ENCODE measurements at places on chromosomes 3 and 15. TPM values are rescaled to one million over a fixed set of nuclear protein-coding genes. Genes with fewer than 3 reads are reported as not detected.
A peak's percentile ranks its signal among the peaks of the same experiment; 100 is the strongest.

DNA sequence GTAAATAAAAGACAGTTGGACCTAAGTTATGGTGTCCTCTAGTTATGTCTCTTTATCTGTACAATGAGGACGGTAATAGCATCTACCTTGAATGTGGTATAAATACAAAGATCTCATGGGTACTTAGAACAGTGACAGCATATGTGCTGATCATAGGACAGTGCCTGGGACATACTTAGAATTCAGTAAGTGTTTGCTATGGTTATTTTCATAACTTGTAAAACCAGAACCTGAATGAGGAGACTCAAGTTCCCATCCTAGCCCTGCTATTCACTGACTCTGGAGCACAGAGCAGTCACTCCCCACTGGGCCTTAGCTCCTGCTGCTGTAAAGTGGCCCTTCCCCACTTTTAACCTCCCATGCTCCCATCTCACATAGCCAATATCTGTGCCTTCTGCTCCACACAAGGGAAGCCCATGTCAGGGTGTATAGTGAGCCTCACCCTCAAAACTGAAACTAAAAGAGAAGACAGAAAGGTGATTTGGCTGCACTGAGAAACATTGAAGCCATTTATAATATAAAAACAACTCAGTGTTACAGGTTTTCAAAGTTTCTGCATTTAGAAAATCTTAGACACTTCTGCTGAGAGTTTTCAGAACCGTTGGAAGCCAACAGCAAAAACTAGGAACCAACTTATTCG lies 225.4 kb upstream of the UBE2E2 start:
- H3K36me3 ChIP-seq: no peaks in the 10 kb centered on the region
- H3K4me1 ChIP-seq: peaks cover 4% of the 10 kb centered on the region
- no peak for DNase-seq
- H3K27ac ChIP-seq: no peak overlapping the region
- H3K27me3 ChIP-seq: no peaks in the 10 kb centered on the region
- H3K4me3 ChIP-seq: no peak overlapping the region

GRCh38 chr3:128073185-128073725 lies 21.0 kb downstream of the SEC61A1 start:
- H3K4me1 ChIP-seq: peaks cover 19% of the 10 kb centered on the region
- H3K36me3 ChIP-seq: peaks cover 10% of the 10 kb centered on the region
- no peak overlapping the region for H3K27ac ChIP-seq
- DNase-seq: no peak

The CCDC39 gene
- not detected for total RNA-seq

The FAM43A gene
- 13.4 TPM for total RNA-seq

- H3K36me3 ChIP-seq: no peaks in the 10 kb centered on the region
- H3K4me3 ChIP-seq: no peak overlapping the region
- H3K27ac ChIP-seq: no peak overlapping the region
These were observed 39.8 kb downstream of the MUC20 start for GRCh38 chr3:195760345-195761122.

GRCh38 chr15:90300988-90301706 lies 35.7 kb downstream of the NGRN start:
- no peaks in the 10 kb centered on the region for H3K36me3 ChIP-seq
- no peak overlapping the region for H3K4me3 ChIP-seq
- peak; percentile 73 for DNase-seq
- no peak overlapping the region for H3K27ac ChIP-seq
- peaks cover 42% of the 10 kb centered on the region for H3K4me1 ChIP-seq

DNA sequence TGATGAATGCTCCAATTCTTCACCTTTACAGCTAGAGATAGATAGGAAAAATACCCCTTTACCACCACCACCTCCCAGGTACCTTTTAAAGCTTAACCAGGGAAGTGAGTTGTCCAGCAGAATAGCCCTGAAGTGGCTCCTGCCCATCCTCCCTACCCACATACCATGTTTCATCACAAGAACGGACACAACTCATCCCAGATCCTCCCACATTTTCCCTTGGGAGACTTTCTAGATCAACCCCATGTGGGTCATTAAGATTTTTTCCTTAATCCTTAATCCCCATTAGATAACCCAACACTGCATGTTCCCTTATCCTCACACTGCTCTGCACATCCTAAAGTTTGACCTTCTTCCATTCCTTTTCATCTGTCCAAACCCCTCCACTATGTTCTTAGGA lies 69.3 kb downstream of the CHST2 start:
- peaks cover 28% of the 10 kb centered on the region for H3K4me1 ChIP-seq
- no peaks in the 10 kb centered on the region for H3K27me3 ChIP-seq
- no peak overlapping the region for H3K27ac ChIP-seq
- no peak overlapping the region for H3K4me3 ChIP-seq
- no peak for DNase-seq

- DNase-seq: peak; percentile 10
- peak overlapping the region; percentile 15 for H3K4me3 ChIP-seq
- peaks cover 33% of the 10 kb centered on the region for H3K4me1 ChIP-seq
- H3K27ac ChIP-seq: no peak overlapping the region
- no peaks in the 10 kb centered on the region for H3K36me3 ChIP-seq
These were observed 43.5 kb upstream of the UBE2E1 start for GRCh38 chr3:23762214-23762613.

The SPPL2A gene
- total RNA-seq: 130 TPM

The BFSP2 gene
- total RNA-seq: not detected

DNA sequence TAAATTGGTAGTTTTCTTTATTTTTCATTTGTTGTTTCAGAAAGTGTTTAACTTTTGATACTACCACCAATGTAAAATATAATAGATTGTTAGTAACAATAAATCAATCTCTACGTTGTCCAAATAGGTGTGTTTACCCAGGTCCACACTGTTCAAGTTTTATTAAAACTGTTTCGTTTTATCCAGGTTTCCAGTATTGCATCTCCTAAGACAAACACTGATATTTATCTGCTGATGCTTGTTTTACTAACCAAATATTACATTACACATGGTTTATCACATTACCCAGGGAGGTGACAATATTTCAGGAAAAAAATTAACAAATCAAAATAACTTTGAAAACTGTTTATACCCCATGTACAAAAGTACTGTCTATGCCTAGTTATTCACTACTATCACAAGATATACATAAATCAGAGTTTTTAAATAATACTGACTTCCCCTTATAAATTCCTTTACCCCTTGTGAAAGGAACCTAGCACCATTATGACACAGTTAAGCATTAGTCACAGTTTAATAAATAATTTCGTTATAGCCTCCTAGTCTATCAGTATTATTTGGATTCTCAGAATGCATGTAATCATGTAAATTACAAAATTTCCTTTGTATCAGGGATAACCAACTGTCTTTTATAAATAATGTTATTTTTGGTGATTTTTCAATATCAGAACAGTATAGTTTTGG lies 205.3 kb downstream of the ZBTB20 start:
- DNase-seq: no peak
- H3K4me1 ChIP-seq: peaks cover 13% of the 10 kb centered on the region
- H3K36me3 ChIP-seq: peaks cover 1% of the 10 kb centered on the region
- no peaks in the 10 kb centered on the region for H3K27me3 ChIP-seq
- H3K4me3 ChIP-seq: no peak overlapping the region
- no peak overlapping the region for H3K27ac ChIP-seq

The DUT gene
- total RNA-seq: 288 TPM

The IL20RB gene
- total RNA-seq: 2.0 TPM

DNA sequence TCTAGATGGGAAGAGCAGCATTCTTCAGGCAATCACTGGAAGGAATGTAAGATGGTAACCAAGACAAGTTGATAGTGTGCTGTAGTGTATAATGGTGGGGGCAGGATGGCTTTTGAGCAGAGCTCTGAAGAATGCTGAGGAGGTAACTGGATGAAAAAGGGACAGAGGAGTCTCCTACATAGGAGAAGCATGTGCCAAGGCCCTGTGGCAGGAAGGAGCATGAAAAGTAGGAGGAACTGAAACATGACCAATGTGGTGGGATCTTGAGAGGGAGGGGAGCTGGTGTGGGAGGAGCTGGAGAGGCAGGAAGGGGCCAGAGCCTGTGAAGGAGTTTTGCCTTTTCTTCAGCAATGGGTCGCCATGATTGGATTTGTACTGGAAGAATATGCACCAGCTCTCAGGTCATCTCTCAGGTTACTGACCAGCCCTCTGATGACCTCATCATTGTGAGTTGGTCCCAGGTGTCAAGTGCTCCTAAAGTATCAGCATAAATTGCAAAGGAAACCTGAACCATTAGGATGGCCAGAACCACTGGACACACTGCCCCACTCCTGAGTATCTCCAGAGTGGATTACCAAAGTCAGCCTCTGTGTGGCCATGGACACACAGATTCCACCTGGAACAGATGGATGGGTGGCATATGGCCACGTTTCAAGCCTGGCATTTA lies 38.6 kb downstream of the FSD2 start:
- no peaks in the 10 kb centered on the region for H3K27me3 ChIP-seq
- H3K27ac ChIP-seq: no peak overlapping the region
- H3K4me3 ChIP-seq: no peak overlapping the region
- DNase-seq: no peak
- H3K36me3 ChIP-seq: no peaks in the 10 kb centered on the region
- H3K4me1 ChIP-seq: peaks cover 8% of the 10 kb centered on the region

- H3K4me1 ChIP-seq: peaks cover 15% of the 10 kb centered on the region
- DNase-seq: no peak
- H3K36me3 ChIP-seq: no peaks in the 10 kb centered on the region
- no peak overlapping the region for H3K4me3 ChIP-seq
- H3K27ac ChIP-seq: no peak overlapping the region
These were observed 11.6 kb downstream of the TKT start for GRCh38 chr3:53244271-53244670.

The MASP1 gene
- not detected for total RNA-seq

GRCh38 chr3:59308001-59308400 lies 258.2 kb upstream of the CFAP20DC start:
- H3K4me1 ChIP-seq: peaks cover 12% of the 10 kb centered on the region
- no peak overlapping the region for H3K27ac ChIP-seq
- no peaks in the 10 kb centered on the region for H3K27me3 ChIP-seq
- H3K4me3 ChIP-seq: no peak overlapping the region

GRCh38 chr15:48541341-48542278 lies 103.9 kb downstream of the FBN1 start:
- peaks cover 7% of the 10 kb centered on the region for H3K27me3 ChIP-seq
- no peak for DNase-seq
- no peaks in the 10 kb centered on the region for H3K36me3 ChIP-seq
- H3K4me1 ChIP-seq: no peaks in the 10 kb centered on the region
- H3K4me3 ChIP-seq: no peak overlapping the region

GRCh38 chr15:92510163-92510882 lies 116.6 kb downstream of the ST8SIA2 start:
- H3K27ac ChIP-seq: no peak overlapping the region
- H3K27me3 ChIP-seq: peaks cover 10% of the 10 kb centered on the region
- H3K4me3 ChIP-seq: no peak overlapping the region
- no peaks in the 10 kb centered on the region for H3K4me1 ChIP-seq

The PATL2 gene
- total RNA-seq: 50.8 TPM

The SLC9C1 gene
- total RNA-seq: not detected

DNA sequence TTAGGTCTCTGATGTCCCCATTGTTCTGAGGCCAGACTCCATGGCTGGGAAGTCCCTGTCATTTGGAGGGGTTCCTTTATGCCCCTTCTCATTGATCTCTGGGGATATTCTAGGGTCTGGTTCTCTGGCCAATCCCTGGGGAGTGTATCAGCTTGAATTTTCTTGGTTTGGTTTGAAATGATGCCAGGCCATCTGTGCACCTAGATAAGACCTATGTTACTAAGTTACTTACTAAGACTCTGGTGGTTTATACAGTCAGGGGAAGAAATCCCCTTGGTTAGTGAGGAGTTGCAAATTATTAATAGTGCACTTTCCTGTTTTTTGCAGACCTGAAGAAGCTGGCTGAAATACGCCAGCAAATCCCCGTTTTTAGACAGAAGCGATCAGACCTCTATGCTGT lies 20.3 kb downstream of the NIT2 start:
- H3K27me3 ChIP-seq: no peaks in the 10 kb centered on the region
- H3K4me1 ChIP-seq: no peaks in the 10 kb centered on the region
- H3K27ac ChIP-seq: no peak overlapping the region
- H3K4me3 ChIP-seq: no peak overlapping the region

- peaks cover 2% of the 10 kb centered on the region for H3K36me3 ChIP-seq
- H3K27ac ChIP-seq: no peak overlapping the region
- no peak overlapping the region for H3K4me3 ChIP-seq
- no peaks in the 10 kb centered on the region for H3K4me1 ChIP-seq
These were observed 183.6 kb downstream of the MCTP2 start for GRCh38 chr15:94414916-94415315.

The ZNF621 gene
- 35.5 TPM for total RNA-seq

- H3K4me1 ChIP-seq: no peaks in the 10 kb centered on the region
- H3K27me3 ChIP-seq: no peaks in the 10 kb centered on the region
- DNase-seq: no peak
- H3K36me3 ChIP-seq: no peaks in the 10 kb centered on the region
These were observed 319.3 kb upstream of the GBE1 start for GRCh38 chr3:82080792-82081191.

The HES1 gene
- 0.81 TPM for total RNA-seq

DNA sequence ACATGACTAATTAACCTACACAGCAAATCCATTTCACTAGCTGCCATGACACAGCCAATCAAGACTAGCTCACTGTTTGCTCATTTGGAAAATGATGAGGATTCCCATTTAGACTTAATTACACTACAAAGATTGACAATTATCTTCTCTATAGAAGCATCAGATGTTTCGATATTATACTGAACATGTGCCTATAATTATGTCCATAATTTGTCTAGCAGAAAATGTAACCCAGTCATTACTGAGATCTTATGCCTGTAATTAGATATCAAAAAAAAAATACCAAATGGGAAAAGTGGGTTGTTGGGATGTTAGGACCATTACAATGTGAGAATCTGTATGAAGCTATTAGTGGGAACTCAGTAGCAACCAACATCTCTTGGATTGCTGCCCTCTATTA lies 344.2 kb upstream of the MCTP2 start:
- no peak overlapping the region for H3K4me3 ChIP-seq
- no peak for DNase-seq
- H3K4me1 ChIP-seq: no peaks in the 10 kb centered on the region
- no peak overlapping the region for H3K27ac ChIP-seq

DNA sequence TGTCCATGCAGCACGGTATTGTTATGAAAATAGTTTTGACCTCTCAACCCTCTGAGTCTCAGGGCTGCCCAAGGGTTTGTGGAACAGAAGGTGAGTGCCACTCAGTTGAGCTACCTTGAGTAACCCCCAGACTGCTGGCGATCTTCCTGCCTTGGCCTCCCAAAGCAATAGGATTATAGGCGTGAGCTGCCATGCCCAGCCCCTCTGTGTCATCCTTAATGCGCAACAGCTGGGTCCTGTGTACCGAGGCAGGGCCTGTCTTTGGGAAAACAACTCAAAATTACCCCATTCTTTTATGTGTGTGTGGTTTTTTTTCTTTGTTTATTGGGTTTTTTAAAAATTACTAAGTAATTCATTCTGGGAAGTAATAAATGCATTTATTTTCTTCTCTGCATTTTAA lies 78.3 kb upstream of the TPM1 start:
- no peak overlapping the region for H3K4me3 ChIP-seq
- H3K27ac ChIP-seq: no peak overlapping the region
- no peaks in the 10 kb centered on the region for H3K27me3 ChIP-seq
- DNase-seq: no peak
- no peaks in the 10 kb centered on the region for H3K4me1 ChIP-seq
- no peaks in the 10 kb centered on the region for H3K36me3 ChIP-seq

GRCh38 chr3:135238236-135238830 lies 443.3 kb downstream of the EPHB1 start:
- H3K4me3 ChIP-seq: no peak overlapping the region
- no peak for DNase-seq
- H3K36me3 ChIP-seq: no peaks in the 10 kb centered on the region
- no peaks in the 10 kb centered on the region for H3K27me3 ChIP-seq
- no peaks in the 10 kb centered on the region for H3K4me1 ChIP-seq

The GABRR3 gene
- total RNA-seq: not detected

The KLF15 gene
- total RNA-seq: 0.44 TPM

Measured in activated T-cell treated with anti-CD3 and anti-CD28 coated beads, Interleukin-2, amount 50 U/mL, for 72 hours (primary cell).